ENCODE measurements at places on chromosomes 3 and 15.

DNA sequence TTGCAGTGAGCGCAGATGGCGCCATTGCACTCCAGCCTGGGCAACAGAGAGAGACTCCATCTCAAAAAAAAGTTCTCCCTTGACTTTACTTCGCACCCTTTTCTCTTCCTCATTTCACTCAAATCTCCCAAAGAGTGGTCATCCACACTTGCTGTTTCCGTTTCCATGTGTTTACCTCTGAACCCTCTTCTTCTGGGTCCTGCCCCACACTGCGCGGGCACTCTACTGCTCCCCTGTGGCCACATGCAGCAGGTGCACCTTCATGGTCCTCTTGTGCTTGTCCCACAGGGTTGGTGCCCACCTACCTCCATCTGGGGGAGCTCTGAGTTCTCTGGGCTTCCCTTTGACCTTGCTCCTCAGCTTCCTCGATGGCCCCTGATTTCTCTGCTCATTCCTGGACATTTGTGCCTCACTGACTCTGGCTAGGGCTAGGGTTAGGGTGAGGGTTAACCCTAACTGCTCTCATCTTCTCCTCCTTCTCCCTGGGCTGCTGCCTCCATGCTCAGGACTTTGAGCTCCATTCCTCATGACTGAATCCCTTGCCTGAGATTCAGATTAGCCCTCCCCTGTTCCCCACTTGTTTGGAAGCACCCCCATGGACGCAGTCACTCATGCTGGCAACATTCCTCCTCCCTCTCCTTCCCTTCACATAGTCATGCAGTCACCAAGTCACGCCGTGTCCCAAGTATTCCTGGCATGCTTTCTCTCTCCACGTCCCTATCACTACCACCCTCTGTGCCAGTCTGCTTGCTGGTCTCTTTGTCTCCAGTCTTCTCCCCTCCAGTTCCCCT is 26.6 kb upstream of the KY start:
- DNase-seq, result no peak

DNA sequence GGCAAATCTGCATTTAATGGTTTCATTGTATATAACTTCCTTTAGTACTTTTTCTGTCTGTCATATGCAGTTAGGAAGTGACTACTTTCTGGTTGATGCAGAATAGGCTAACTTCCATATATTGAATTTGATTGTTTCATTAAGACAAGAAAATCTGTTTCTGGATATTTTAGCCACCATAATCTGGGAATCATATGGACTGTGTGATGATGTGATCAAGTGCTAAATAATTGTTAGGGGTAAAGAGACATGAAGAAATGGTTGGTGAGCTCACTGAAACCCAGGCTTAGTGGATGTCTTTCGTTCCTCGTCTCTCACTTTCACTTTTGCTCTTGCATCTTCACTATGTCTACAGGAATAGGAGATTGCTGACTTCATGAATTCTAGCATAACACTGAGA is 3.5 kb upstream of the MNS1 start:
- no peak for DNase-seq

DNA sequence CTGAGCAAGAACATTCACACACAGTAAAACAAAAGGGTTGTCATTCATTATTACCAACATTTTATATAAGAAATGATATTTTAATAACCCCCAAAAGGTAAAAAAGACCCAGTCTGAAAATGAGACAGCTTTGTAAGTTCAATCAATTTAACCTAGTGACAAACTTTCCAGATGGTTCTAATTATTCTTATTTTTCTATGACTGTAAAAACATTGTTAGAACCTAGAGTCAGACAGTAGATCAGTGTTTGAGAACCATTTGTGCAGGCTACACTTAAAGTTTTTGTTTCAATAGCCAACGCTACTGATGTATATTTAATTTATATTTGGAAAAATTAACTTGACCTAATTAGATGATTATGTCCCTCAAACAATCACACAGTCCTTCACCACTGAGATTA is 708.4 kb upstream of the CBLB start:
- no peak for DNase-seq

DNA sequence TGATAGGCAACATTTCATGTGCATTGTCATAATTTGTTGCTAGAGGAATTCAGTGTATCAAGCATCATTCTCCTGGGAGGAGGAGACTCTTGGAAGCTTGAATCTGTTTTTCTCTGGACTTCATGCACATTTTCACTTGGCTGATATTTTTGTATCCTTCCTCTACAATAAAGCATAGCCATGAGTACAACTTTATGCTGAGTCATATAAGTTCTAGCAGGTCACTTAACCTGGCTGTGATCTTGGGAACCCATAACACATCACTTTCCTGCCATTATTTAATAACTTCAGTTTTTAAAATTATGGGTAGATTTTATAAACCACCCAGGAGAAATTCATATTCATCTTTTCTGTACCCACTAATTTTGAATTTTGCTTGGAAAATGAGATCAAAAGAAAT is 203.0 kb upstream of the CD96 start:
- DNase-seq, result no peak

DNA sequence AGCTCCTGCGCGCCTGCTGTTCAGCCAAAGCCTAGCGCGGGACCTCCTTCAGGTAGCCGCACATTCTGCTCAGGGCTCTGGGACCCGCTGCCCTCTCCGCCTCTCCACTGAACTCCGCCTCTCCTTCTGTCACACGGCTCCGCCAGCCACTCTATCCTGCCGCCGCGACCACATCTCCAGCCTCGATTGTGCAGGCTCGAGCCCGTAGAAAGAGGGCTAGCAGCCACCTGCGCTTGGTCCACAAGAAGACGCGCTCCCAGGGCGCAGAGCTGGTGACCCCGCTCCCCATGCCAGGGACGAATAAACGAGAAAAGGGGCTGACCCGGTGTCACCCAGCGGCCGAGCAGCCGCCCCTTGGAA is 1.1 kb upstream of the VIPR1 start:
- DNase-seq, result no peak

All from T-cell (primary cell).